ENCODE measurements at places on chromosomes 1 and 21. TPM values are rescaled to one million over a fixed set of nuclear protein-coding genes. Genes with fewer than 3 reads are reported as not detected.

- peaks cover 9% of the 10 kb centered on the region for H3K36me3 ChIP-seq
- no peak overlapping the region for H3K4me3 ChIP-seq
- H3K27ac ChIP-seq, result no peak overlapping the region
- no peaks in the 10 kb centered on the region for H3K27me3 ChIP-seq
- no peak for DNase-seq
- H3K4me1 ChIP-seq, result no peaks in the 10 kb centered on the region
These were observed 7.5 kb downstream of the NBPF1 start for GRCh38 chr1:16605532-16606505.

DNA sequence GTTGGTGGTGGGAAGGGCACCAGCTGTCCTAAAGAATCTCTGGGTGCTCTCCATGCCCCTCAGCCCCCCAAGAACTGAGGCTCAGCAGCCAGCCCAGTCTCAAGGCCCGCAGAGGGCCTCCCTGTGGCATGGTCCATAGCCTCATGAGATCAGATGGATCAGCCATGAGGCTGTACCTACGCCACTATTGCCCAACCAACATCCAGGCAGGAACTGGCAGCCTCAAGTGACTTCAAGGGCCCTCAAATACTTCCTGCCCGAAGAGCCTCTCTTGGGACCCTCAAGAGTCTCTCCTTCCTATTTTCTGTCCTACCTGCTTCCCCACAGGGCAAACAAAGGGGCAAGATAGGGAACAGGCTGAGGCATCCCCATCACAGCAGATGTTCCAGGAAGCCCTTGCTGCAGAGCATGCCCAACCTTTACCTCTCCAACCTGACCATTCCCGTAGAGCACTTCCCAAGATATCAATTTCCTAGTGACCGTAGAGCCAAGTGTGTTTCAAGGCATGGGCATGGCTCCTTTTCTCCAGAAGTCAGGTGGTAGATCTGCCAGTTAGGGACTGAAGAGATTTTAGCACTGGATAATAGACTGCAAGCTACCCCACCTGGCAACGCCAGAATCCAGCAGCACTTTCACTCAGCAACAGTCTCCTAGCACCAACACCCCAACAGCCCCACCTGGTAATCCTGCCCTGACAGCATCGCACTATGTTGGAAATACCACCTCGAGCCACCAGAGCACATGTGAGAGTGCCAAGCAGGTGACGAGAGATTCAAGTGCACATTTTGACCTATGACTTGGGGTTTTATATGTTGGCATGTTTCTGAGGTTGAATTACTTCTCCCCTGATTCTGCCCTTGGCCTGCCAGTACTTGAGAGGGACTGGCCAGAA is 13.7 kb upstream of the MFSD2A start:
- no peak for DNase-seq
- H3K27ac ChIP-seq, result no peak overlapping the region
- no peaks in the 10 kb centered on the region for H3K4me1 ChIP-seq
- no peaks in the 10 kb centered on the region for H3K36me3 ChIP-seq

GRCh38 chr1:8133190-8133589 is 107.1 kb upstream of the ERRFI1 start:
- no peaks in the 10 kb centered on the region for H3K36me3 ChIP-seq
- peak overlapping the region; percentile 86 for H3K27ac ChIP-seq
- H3K27me3 ChIP-seq, result no peaks in the 10 kb centered on the region
- no peak for DNase-seq

- H3K4me3 ChIP-seq, result peak overlapping the region; percentile 45
- no peak for DNase-seq
- H3K36me3 ChIP-seq, result no peaks in the 10 kb centered on the region
- H3K27ac ChIP-seq, result peak overlapping the region; percentile 2
- H3K4me1 ChIP-seq, result peaks cover 16% of the 10 kb centered on the region
These were observed 663 bp downstream of the ACOT7 start for GRCh38 chr1:6392809-6393399.

DNA sequence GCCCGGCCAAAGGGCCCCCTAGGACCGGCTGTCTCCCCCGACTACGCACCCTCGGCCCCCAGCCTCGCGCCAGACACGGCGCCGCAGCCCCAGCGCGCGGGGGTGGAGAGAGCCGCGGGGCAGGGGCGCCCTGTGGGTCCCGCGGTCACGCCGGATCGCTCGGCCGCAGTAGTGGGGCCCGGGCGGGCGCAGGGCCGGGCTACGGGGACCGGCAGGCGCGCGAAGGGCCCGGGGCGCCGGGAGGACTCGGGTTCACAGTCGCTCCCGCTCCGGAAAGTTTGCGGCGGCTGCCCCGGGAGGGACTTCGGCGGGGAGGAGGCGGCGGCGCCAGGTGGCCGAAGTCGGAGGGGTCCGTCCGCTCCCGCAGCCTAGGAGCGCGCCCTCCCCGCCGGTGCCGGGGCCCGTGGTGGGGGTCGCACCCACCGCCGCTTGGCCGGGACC is 7.1 kb upstream of the ZNF669 start:
- H3K27me3 ChIP-seq, result no peaks in the 10 kb centered on the region
- H3K4me3 ChIP-seq, result peak overlapping the region; percentile 42
- DNase-seq, result no peak
- no peak overlapping the region for H3K27ac ChIP-seq
- H3K36me3 ChIP-seq, result no peaks in the 10 kb centered on the region

GRCh38 chr1:53145942-53146708 is 3.7 kb upstream of the SLC1A7 start:
- DNase-seq, result peak; percentile 44
- no peaks in the 10 kb centered on the region for H3K36me3 ChIP-seq
- no peak overlapping the region for H3K27ac ChIP-seq
- no peak overlapping the region for H3K4me3 ChIP-seq
- H3K27me3 ChIP-seq, result peaks cover 5% of the 10 kb centered on the region

DNA sequence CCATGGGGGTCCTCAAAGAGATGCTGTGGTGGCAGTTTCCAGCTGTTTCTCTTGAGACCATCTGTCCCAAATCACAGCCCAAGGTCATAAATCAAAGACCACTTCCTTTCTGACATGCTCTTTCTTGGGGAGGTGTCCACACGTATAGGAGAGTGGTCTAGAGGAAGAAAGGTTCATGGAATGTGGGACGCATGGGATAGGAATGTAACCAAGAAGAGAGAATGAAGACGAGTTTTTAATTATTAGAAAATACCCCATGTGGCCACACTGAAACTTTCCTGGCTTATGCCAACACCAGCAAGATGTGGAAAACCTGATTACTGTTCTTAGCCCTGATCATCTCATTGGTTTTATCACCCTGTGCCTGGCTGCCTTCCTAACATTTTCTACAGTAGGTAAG is 124.2 kb upstream of the IFFO2 start:
- H3K4me1 ChIP-seq, result peaks cover 42% of the 10 kb centered on the region
- H3K27ac ChIP-seq, result peak overlapping the region; percentile 84
- DNase-seq, result no peak
- no peaks in the 10 kb centered on the region for H3K27me3 ChIP-seq

- no peak for DNase-seq
- H3K27me3 ChIP-seq, result no peaks in the 10 kb centered on the region
- no peak overlapping the region for H3K27ac ChIP-seq
- H3K4me1 ChIP-seq, result peaks cover under 1% of the 10 kb centered on the region
- no peaks in the 10 kb centered on the region for H3K36me3 ChIP-seq
These were observed 27.2 kb downstream of the PSMG1 start for GRCh38 chr21:39156024-39156423.

- no peaks in the 10 kb centered on the region for H3K36me3 ChIP-seq
- no peak for DNase-seq
- no peak overlapping the region for H3K27ac ChIP-seq
- no peaks in the 10 kb centered on the region for H3K4me1 ChIP-seq
- H3K4me3 ChIP-seq, result no peak overlapping the region
- H3K27me3 ChIP-seq, result no peaks in the 10 kb centered on the region
These were observed 122.9 kb upstream of the KRTAP19-8 start for GRCh38 chr21:31161157-31161556.

- peaks cover 3% of the 10 kb centered on the region for H3K36me3 ChIP-seq
- H3K4me1 ChIP-seq, result peaks cover 51% of the 10 kb centered on the region
- H3K4me3 ChIP-seq, result peak overlapping the region; percentile 92
- DNase-seq, result peak; percentile 58
- H3K27ac ChIP-seq, result peak overlapping the region; percentile 85
These were observed 2.6 kb downstream of the HDGF start for GRCh38 chr1:156748670-156749418.

DNA sequence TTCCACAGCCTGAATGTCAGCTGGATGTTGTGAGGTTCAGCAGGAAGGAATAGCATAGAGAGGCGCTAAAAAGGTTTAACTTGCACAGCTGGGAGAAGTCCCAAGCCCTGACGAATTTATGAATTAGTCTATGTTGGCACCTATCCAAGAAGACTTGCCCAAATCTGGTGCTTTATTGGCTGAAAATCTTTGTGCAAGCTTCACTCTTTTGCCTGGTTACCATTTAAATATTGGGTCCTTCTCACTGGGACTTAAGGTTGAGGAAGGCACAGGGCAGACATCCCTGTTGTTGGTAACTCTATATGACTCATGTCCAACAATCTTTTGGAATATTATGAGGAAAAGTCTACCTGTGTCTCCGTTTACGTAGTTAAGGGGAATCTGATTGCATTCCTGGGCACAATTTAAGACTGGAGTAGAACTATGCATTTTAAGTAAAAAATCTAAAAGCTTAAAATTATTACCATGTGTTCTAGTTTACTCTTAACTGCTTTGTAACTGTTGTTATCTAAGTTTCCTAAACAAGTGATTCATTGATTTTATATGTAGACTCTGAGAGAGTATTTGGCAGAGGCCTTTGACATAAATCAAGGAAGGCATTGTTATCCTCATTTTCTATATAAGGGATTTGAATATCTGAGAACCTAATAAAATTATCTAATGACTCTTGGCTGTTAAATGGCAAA is 181.7 kb upstream of the DPYD start:
- no peak overlapping the region for H3K4me3 ChIP-seq
- DNase-seq, result no peak
- H3K4me1 ChIP-seq, result peaks cover 10% of the 10 kb centered on the region
- H3K27me3 ChIP-seq, result no peaks in the 10 kb centered on the region

DNA sequence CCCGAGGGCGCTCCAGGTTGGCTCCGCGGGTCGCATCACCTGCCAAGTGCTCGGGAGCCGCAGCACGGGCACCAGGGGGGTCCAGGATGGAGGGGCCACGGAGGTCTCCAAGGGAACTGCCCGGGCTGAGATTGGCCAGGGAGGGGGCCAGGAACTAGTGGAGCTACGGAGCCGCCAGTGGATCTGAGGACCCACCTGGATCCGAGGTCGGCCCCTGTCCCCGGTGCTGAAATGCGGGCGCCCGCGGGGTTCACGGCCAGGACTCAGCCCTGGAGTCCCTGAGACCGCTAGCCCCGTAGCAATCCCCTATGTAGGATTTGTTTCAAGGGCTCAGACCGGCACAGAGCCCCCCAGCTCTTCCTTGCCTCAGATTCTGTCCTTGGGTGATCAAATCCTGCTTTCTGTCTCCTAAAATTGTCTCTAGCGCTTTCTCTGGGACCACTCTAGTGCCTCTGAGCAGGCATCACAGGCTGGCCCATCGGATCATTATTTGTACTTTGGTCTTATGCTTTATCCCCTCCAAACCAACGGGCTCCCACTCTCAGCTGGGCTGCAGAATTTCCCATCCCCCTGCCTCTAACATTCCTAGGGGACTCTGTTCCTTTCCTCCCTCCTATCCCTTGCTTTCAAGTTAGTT is 27.3 kb downstream of the KIAA2013 start:
- H3K27ac ChIP-seq, result no peak overlapping the region
- no peak for DNase-seq
- no peaks in the 10 kb centered on the region for H3K4me1 ChIP-seq
- peaks cover 14% of the 10 kb centered on the region for H3K27me3 ChIP-seq
- H3K36me3 ChIP-seq, result no peaks in the 10 kb centered on the region
- no peak overlapping the region for H3K4me3 ChIP-seq

DNA sequence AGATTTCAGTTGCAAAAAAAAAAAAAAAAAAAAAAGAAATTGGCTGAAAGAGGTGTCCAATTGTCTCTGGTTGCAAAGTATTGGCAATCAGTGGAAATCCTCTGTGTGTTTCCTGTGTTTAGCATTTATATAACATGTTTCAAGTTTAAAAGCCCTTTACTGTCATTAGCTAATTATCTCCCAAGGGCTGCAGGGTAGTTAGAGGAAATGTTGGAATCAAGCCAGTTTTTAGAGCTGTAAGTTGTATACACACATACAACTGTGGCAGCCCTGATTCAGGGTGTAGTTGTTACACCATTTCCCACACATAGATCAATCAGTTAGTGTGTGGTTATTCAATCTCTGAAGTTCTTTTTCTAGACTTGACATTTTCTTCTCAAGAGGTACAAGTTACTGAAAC is 8.9 kb upstream of the ZNF326 start:
- no peaks in the 10 kb centered on the region for H3K36me3 ChIP-seq
- no peak overlapping the region for H3K4me3 ChIP-seq
- peak; percentile 23 for DNase-seq
- H3K27me3 ChIP-seq, result peaks cover 2% of the 10 kb centered on the region
- H3K4me1 ChIP-seq, result no peaks in the 10 kb centered on the region

HHAT gene
- 2.4 TPM for total RNA-seq

ARHGEF19 gene
- total RNA-seq, result 6.2 TPM

LCE1F gene
- total RNA-seq, result not detected

RORC gene
- not detected for total RNA-seq
